ENCODE measurements at places on chromosomes 2 and 18.

GRCh38 chr2:222205136-222205535 is 93.7 kb downstream of the PAX3 start:
- DNase-seq: no peak

GRCh38 chr18:79819968-79820351 is 22.2 kb downstream of the KCNG2 start:
- DNase-seq: no peak

- DNase-seq: no peak
Measured at GRCh38 chr2:240135706-240136012, 446 bp downstream of the COPS9 start.

- no peak for DNase-seq
Measured at GRCh38 chr2:144453486-144454158, 66.3 kb downstream of the ZEB2 start.

DNA sequence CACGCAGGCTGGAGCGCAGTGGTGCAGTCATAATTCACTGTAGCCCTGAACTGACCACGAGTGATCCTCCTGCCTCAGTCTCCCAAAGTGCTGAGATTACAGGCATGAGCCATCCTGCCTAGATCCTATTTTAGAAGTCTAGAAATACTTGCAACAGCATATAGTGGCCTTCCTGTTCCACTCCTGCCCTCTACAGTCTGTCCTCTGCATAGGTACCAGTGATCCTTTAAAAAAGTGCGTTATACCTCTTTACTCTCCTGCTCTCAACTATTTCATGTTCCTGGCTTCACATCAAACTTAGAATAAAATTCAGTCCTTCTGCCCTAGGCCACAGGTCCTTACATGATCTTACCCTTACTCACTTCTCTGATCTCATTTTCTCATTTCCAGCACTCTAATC is 6.0 kb downstream of the COMMD1 start:
- DNase-seq: no peak

GRCh38 chr18:9984080-9984479 is 70.3 kb downstream of the VAPA start:
- DNase-seq: no peak

DNA sequence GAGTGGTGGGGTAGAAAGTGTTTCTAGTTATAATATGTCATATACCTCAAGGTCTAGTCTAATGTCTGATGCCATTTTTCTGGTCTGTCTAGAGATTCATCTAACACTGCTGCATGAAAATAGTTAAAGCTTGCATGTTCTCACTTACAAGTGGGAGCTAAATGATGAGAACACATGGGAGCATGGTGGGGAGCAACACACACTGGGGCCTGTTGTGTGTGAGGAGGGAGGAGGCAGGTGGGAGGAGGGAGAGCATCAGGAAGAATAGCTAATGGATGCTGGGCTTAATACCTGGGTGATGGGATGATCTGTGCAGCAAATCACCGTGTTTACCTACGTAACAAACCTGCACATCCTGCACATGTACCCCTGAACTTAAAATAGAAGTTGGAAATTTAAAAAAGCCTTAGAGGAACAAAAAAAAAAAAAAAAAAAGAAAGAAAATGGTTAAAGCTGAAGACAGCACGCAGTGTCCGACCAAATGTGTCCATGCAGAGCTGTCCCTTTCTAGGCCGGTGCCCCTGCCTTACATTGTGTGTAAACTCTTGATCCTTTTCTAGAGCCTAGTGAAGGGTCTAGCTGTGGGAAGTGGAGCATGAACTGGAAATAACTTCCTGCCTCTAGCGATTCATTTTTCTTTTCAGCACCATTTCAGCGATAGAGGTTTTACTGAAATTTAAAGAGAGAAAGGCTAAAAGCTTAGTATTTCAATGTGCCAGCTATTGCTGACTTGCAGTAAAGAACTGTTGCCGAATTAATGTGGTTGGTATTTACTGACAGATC is 94.0 kb downstream of the FMNL2 start:
- DNase-seq: no peak

DNA sequence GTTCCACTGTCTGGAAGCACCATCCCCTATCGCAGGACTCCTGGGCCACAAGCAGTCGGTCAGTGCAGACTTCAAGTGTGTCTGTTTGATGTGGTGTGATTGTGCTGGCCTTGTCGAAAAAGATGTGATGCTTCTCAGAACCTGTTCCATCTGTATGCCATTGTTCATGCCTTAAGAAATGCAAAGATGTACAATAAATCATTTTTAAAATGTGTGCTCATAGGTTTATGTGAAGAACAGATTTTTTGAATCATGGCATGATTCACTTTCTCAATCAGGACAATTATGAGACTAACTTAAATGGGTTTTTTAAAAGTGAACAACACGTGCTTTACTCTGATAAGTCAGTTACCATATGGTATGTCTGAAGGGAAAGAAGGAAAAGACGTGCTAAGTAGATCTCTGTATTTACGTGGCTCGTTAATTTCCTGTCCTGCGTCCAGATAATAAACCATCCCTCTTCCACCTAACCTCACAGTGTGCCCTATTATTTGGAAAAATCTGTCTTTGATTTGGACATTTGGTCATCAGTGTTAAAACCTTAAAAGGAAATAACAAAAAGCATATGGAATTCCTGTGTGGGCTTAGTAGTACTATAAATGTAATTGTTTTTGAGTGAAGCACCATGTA is 54.9 kb downstream of the PRKRA start:
- no peak for DNase-seq

DNA sequence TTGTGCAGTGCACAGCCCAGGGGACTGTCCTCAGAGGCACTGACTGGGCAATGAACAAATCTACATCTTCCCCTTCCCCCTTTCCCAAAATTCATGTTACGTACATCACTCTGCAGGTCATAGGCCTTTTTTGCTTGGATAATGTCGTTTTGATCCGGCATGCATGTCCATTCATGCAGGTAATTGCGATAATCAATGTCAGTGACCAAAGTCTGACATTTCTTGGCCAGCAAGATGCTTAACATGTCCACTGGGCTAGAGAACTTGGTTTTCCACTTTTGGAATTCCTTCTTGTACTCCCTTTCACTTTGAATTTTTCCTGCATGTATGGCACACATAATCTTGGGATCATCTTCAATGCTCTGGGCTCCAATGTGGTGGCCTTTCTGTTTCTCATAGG is 124.6 kb downstream of the NEB start:
- DNase-seq: no peak

DNA sequence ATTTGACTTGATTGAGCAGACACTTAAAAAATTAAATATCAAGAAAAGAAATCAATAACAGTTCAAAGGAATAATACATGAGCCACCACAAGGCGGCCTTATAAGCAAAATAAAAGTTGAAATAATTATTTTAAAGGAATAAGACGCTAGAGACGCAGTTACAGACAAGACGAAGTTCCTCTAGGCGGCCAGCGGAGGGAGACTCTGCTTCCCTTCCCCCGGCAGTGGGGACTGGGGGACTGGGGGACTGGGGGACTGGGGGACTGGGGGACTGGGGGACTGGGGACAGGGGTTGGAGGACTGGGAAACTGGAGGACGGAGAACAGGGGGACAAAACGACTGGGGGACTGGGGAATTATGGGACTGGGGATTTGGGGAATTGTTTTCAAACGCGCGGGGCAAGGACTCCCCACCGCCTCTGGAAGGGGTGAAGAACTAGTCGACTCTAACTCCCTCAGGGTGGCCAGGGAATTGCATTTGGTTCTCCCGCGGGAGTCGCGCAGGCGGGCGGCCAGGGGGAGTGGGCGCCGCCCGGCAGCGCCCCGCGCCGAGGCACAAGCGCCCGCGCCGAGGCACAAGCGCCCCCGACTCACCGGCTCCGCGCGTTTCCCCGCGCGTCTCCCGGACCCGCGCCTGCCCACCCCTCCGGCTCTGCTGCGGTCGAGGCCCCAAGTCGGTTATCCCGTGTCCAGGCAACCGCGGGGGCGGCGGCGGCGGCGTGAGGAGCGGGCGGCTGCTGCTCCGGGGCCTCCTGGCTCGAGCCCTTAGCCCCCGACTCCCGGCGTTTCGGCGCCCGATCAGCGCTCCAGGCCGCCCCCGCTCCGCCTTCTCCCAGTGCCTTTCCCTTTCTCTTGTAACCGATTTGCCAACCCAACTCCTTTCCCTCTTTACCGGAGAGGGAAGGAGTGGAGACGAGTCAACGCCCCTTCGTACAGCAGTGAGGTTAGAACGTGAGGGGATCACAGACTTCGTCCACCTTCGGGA is at the start of gene CCDC178:
Gene CCDC178, minus strand, starts transcription at position 662 of the 984 bp plus-strand sequence. CDS start 28,633 bp downstream, outside the sequence.
- DNase-seq: no peak

Measured in LNCaP clone FGC (cell line).